ENCODE measurements at places on chromosomes 11 and 22. TPM values are rescaled to one million over a fixed set of nuclear protein-coding genes. Genes with fewer than 3 reads are reported as not detected.

PLEKHA7 gene
- 55.6 TPM for total RNA-seq

DNA sequence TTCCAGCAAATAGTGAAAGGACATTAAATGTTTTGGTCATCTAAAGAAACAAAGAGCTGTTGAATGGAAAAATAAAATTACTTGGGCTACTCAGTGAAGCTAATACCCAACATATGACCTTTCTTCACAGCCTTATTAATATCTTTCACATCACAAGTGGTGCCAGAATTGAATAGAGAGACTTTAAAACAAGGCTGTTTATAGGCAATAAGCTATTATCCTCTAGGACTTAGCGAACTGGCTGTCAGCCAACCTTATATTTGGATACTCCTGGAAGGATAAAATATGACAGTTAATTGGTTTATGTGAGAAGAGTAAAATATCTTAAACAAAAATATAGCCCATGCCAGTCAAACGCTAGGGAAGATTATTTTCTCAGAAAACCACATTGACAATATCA is 225.5 kb upstream of the BLID start:
- no peaks in the 10 kb centered on the region for H3K27me3 ChIP-seq
- no peak overlapping the region for H3K27ac ChIP-seq
- no peaks in the 10 kb centered on the region for H3K4me1 ChIP-seq
- H3K36me3 ChIP-seq: no peaks in the 10 kb centered on the region
- no peak overlapping the region for H3K4me3 ChIP-seq

SLC5A12 gene
- total RNA-seq: 0.16 TPM

DNA sequence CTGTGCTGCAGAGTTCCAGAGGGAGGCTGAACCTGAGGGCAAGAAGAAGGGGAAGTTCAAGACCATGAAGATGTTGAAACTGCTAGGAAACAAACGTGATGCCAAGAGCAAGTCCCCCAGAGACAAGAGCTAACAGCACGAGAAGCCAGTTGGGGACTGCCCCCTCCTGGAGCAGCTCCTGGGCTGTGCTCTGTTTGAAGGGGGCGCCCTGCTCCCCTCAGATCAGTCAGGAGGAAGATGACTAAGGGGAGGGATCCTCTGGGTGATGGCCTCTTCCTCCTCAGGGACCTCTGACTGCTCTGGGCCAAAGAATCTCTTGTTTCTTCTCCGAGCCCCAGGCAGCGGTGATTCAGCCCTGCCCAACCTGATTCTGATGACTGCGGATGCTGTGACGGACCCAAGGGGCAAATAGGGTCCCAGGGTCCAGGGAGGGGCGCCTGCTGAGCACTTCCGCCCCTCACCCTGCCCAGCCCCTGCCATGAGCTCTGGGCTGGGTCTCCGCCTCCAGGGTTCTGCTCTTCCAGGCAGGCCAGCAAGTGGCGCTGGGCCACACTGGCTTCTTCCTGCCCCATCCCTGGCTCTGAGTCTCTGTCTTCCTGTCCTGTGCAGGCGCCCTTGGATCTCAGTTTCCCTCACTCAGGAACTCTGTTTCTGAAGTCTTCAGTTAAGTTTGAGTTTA is 12.6 kb downstream of the C22orf23 start:
- peaks cover 4% of the 10 kb centered on the region for H3K36me3 ChIP-seq
- DNase-seq: no peak
- no peaks in the 10 kb centered on the region for H3K4me1 ChIP-seq
- H3K27ac ChIP-seq: no peak overlapping the region

CHST1 gene
- 0.54 TPM for total RNA-seq

- no peak for DNase-seq
- H3K4me1 ChIP-seq: no peaks in the 10 kb centered on the region
- no peak overlapping the region for H3K4me3 ChIP-seq
- no peak overlapping the region for H3K27ac ChIP-seq
- H3K27me3 ChIP-seq: no peaks in the 10 kb centered on the region
Measured at GRCh38 chr11:81070948-81071347, 1630.1 kb upstream of the TENM4 start.

DNA sequence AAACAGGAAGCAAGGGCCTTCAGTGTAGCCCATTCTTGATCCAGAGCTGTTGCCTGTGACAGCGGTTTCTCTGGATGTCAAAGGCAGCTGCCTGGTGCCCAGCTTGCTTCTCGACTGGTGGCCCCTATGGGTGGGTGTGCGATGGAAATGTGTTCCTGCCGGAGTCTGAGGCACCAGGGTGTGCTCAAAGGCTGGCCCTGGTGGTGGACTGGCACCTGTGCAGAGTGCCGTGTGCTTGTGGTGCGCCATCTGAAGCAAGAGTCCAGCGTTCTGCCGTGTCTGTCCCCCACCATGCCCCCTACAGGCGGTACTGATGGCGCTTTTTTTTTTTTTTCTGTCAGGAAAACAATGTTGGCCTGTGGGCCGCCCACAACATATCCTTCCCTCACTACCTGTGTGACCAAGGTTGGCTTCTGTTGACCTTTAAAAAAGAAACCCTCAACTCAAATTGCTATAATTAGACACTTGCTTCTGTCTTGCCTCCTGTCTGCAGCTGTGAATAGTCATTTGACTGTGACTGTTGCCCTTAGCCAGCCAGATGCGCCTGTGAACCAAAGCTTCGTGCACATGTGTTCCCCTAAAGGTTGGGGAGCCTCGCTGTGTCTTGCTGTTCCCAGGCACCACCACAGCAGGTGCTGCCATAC is 4.7 kb upstream of the RANBP1 start:
- peaks cover 4% of the 10 kb centered on the region for H3K4me1 ChIP-seq
- DNase-seq: no peak
- H3K27ac ChIP-seq: no peak overlapping the region
- H3K27me3 ChIP-seq: no peaks in the 10 kb centered on the region
- H3K4me3 ChIP-seq: no peak overlapping the region
- peaks cover 20% of the 10 kb centered on the region for H3K36me3 ChIP-seq

DNA sequence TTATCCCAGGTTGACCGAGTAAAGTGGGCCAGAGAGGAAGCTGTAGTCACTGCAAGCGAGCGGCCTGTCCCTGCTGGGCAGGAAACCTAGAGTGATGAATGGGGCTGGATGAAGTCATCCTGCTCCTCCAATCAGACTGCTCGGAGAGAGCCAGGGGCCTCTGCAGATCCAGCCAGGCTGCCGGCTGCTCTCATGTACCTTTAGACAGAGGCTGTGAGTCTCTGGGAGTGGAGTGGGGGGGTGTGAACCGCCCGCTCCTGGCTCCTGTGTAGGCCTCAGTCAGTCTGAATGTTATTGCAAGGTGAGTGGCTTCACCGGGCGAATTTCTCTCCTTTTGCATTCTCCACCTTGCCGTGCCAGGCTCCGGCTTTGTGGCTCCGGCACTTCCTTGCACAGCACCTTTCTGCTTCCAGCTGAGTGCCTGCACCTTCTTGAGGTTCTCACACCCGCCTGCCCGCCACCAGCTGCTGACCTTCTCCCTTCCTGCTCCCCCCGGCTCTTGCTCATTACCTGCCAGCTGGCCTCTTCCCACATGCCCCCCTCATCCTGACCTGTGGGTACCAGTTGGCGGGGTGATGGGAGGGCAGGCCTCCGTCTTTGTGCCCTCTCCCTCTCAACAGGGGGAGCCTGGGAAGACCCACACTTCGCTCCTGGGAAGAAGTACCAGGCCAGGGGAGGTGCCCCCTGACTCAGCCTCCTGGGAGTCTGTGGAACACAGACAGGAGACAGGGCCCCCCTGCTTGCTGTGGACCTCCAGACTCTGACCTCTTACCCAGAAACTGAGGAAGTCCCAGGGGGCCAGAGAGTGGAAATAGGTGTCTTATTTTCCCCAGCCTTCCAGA is 79.9 kb downstream of the GRAMD1B start:
- H3K27ac ChIP-seq: no peak overlapping the region
- H3K27me3 ChIP-seq: no peaks in the 10 kb centered on the region
- no peak for DNase-seq
- H3K4me3 ChIP-seq: no peak overlapping the region

DNA sequence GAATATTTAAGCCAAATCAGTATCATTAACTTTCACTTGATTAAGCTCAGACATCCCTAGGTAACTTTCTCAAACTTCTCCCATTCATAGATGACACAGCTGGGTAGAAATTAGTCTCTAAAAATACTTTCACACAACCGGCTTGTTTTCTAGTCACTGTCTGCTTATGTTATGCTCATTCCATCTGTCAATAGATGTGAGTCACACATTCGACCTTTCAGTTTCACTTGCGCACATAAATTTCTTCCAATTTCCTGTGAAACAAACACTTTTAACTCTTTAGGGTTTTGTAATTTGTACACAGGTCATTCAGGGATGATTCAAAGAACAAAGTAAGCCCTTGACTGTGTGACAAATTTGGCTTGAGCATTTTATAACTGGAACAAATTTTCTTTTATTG is 723.0 kb downstream of the KCNA4 start:
- no peak overlapping the region for H3K4me3 ChIP-seq
- H3K4me1 ChIP-seq: no peaks in the 10 kb centered on the region
- no peak overlapping the region for H3K27ac ChIP-seq
- H3K27me3 ChIP-seq: no peaks in the 10 kb centered on the region

TCN1 gene
- total RNA-seq: 0.67 TPM

CUL5 gene
- total RNA-seq: 28.0 TPM

PCSK7 gene
- 111 TPM for total RNA-seq

DNA sequence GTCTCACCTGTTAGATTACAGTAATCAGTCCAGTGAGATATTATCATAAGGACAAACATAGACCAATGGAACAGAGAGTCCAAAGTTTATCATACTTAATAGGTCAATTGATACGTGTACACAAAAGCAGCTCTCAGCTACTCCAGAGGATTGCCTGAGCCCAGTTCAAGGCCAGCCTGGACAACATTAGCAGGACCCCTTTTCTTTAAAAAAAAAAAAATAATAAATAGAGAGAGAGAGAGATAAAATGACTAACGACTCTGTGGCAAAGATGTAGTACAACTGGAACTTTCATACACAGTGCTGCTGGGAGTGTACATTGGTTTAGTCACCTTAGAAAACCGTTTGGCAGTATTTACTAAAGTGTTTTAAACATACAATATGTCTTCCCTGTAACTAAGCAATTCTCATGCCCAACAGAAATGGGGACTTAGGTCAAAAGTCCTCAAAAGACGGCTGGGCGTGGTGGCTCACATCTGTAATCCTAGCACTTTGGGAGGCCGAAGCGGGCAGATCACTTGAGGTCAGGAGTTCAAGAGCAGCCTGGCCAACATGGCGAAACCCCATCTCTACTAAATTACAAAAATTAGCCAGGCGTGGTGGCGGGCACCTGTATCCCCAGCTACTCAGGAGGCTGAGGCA is 10.6 kb downstream of the SNX32 start:
- peak overlapping the region; percentile 41 for H3K27ac ChIP-seq
- H3K4me1 ChIP-seq: no peaks in the 10 kb centered on the region
- no peak overlapping the region for H3K4me3 ChIP-seq
- DNase-seq: peak; percentile 58

GRCh38 chr11:11740836-11741235 is 100.9 kb upstream of the USP47 start:
- no peak overlapping the region for H3K27ac ChIP-seq
- H3K4me3 ChIP-seq: no peak overlapping the region
- no peak for DNase-seq
- no peaks in the 10 kb centered on the region for H3K27me3 ChIP-seq
- H3K36me3 ChIP-seq: no peaks in the 10 kb centered on the region
- H3K4me1 ChIP-seq: no peaks in the 10 kb centered on the region

DNA sequence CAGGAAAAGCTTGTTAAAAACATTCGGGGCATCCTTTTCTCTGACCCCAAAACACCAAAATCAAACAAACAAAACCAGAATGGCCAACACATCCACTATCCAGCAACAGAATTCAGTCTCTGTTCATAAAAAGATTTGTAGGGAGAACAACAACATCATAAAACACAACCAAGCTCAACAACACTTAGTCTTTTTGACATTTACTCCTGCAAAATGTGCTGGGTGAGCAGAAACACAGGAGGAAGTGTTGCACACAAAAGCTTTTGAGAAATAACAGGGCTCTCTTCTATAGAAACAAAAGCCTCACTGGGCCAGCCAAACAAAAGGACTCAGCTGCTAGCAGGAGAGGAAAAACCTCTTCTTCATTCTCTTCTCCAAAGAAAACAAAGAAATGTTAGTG is 736.0 kb upstream of the CCDC90B start:
- no peak for DNase-seq
- H3K4me3 ChIP-seq: no peak overlapping the region
- no peaks in the 10 kb centered on the region for H3K36me3 ChIP-seq
- no peak overlapping the region for H3K27ac ChIP-seq

DNA sequence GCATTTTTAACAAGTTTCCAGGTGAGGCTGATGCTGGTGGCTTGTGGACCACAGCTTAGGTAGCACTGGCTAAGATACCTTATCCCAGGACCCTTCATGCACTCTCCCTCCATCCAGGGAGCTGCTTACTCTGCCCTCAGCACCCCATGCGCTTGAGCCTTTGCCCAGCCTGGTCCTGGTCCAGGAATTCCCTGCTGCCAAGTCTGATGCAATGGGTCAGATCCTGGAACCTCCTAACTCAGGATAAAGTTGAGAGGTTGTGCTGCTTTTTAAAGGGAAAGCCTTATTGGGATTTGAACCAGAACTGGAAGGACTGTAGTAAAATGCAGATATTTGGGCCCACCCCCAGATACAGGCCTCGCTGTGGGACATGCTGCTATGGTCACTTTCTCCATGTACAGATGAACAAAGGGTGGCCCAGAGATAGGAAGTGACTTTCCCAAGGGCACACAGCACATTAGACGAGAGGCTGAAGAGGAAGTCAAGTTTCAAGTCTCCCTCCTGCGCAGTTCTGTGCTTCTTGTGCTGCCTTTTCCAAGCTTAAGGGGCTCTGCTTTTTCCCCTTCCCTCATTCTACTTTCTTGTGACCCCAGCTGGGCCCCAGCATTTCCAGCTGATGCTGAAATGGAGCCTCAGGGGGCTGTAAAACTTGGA is 824 bp upstream of the LGALS12 start:
- no peaks in the 10 kb centered on the region for H3K4me1 ChIP-seq
- H3K27ac ChIP-seq: no peak overlapping the region
- no peaks in the 10 kb centered on the region for H3K27me3 ChIP-seq
- H3K4me3 ChIP-seq: no peak overlapping the region
- H3K36me3 ChIP-seq: no peaks in the 10 kb centered on the region

RRAS2 gene
- total RNA-seq: 44.0 TPM

CELF1 gene
- total RNA-seq: 96.8 TPM

GRCh38 chr22:50720301-50721256 is 17.4 kb upstream of the ACR start:
- H3K27ac ChIP-seq: no peak overlapping the region
- no peak for DNase-seq
- no peaks in the 10 kb centered on the region for H3K27me3 ChIP-seq
- H3K4me3 ChIP-seq: no peak overlapping the region

CHRM1 gene
- 1.2 TPM for total RNA-seq

PHLDA2 gene
- 31.6 TPM for total RNA-seq

TRPC6 gene
- 0.37 TPM for total RNA-seq

LRRC74B gene
- total RNA-seq: not detected

VWCE gene
- 0.58 TPM for total RNA-seq

DNA sequence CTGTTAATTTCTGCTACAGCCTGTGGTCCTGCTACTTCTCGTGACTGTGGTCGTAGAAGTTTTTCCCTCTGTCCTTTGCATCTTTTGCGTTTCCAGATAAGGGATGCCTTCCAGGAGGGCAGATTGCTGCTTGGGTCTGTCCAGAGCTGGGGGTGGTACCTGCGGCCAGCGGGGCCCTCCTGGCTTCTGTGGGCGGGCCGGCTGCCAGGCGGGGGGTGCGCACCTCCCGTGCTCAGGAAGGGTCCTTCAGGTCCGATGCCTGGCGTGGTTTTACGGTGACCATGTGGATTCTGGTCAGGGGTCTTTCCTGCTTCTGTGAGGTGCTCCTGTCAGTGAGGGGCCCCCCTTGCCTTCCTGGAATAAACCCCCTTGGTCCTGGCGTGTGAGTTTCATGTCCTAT is 84.8 kb downstream of the KCNQ1 start:
- H3K27me3 ChIP-seq: no peaks in the 10 kb centered on the region
- H3K4me1 ChIP-seq: peaks cover 7% of the 10 kb centered on the region
- no peaks in the 10 kb centered on the region for H3K36me3 ChIP-seq
- no peak overlapping the region for H3K27ac ChIP-seq

TCN2 gene
- total RNA-seq: 27.0 TPM

Measured in colonic mucosa (tissue), 4 donors.